ENCODE measurements at places on chromosomes 5 and 9.

DNA sequence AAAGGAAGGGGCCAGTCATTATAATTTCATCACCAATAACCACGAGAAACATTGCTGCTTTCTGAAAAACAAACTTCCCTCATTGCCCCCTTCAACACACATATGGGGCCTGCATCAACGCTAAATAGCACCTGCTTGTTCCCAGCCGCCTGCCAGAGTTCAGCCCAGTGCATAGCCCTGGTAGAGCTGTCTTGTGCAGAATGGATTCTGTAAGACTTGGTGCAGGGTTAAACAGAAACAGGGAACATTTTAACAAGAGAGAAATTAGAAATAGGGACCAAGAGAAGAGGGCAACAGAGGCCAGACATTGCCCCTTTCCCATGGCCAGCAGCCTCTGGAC, 56.7 kb downstream of the UBE2QL1 start:
- no peak for DNase-seq

GRCh38 chr5:56475689-56476486, 242.8 kb upstream of the ANKRD55 start:
- no peak for DNase-seq

GRCh38 chr5:352639-353611, 31.4 kb downstream of the AHRR start:
- DNase-seq: no peak

DNA sequence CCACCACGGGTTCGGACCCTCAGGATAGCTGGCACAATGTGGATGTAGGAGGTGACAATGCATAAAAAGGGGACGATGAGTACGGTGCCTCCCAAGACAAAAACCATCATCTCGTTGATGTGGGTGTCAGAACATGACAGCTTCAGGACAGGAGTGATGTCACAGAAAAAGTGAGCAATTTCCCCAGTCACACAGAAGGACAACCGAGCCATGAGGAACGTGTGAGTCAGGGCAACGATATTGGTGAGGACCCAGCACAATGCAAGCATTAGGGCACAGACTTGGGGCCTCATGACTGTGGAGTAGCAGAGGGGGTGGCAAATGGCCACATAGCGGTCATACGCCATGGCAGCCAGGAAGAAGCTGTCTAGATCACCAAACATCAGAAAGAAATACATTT, 491 bp downstream of the OR1N1 start:
- DNase-seq: no peak

DNA sequence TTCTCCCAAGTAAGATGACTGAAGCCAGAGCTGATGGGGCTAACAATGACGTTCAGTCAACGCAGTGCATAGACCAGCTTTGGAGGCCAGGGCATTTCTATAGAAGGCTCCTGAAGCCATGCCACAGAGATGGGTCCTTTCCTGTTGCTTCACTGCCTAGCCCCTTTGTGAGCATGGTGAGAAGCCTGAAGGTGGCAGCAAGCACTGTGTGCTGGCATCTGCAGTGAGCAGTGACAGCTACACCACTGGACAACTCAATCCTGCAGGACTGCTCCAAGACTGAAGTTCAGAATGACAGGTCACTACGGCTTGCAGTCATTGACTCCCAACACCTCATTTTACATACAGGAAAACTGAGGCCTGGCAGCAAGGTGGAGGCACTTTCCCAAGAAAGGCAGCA, 229.0 kb downstream of the TSSK1B start:
- no peak for DNase-seq

DNA sequence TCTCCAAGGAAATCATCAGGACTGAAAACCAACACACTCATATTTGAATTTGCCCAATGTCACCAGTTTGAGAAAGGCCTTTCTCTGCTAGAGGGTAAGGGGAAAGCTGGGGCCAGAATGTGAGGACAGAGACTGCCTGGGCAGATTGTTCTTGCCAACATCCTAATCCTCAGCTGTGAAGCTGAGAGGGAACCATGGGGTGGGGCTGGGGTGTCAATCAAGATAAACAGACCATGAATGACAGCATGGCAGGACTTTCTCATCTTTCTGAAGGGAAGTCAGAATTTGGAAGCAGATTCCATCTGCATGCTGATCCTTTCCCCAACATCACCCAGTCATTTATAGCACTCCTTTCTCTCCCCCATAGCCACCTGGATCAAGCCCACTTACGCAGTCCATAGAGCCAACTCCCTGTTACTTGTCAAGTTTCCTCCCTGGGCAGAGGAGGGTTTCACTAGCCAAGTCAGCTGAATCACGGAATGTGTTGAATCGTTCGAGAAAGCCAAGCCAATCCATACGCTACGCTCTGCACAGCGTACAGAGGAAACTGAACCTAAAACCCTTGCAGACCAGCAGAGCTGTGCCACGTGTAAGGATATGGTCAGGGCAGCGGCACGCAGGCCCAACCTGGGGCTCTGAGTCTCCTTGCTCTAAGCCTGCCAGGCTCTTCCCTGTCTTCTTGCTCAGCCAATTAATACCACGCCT, 14.9 kb downstream of the GLDC start:
- DNase-seq: no peak

DNA sequence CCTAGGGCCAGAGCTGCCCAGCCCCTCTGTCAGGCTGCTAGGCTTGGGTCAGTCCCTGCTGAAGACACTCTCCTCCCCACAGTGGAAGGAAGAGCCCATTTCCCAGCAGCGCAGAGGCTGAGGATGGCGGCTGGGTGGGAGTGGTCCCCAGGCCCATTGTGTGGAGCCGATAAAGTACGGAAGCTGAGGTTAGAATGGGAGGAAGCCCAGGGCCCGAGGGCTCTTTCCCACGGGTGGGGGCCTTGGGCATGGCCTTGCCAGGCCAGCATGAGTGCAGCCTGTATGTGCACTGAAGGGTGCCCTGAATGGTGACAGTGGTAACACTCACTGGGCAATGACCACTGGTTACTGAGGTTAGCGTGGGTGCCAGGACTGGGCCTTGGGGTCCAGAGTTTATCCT, 125.9 kb downstream of the RGS3 start:
- no peak for DNase-seq
